ENCODE measurements at places on chromosomes 4 and X.

GRCh38 chrX:106726485-106727437, at the start of gene RNF128:
Gene RNF128, plus strand, starts transcription at chrX:106726701. Its CDS starts 213 bp downstream, at chrX:106726914.
- no peak for DNase-seq

- DNase-seq, result no peak
These were observed 58.5 kb upstream of the CLCN4 start for GRCh38 chrX:10098270-10098713.

- no peak for DNase-seq
These were observed 31.5 kb upstream of the NAA11 start for GRCh38 chr4:79357365-79357764.

DNA sequence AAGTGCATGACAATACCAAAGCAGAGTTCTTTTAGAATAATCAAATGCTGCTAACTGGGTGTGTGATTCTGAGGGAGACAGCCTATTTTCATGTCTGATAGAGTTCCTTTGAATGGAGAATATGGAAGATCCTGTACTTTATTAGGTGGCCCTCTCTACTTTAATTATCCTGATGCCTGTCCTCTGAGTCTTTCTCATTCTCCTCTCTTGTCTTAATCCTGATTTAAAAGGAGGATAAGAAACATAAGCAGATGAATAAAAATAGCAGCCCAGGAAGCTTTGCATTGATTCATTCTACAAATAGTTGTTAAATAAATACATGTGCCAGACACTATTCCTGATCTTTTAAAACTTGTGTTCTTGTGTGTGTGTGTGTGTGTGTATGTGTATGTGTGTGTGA, 387.3 kb downstream of the SPRY1 start:
- DNase-seq, result no peak

- DNase-seq, result no peak
These were observed 11.5 kb downstream of the ZFYVE28 start for GRCh38 chr4:2406920-2407319.

- DNase-seq, result no peak
These were observed 199.3 kb downstream of the BMPR1B start for GRCh38 chr4:94957030-94957429.

DNA sequence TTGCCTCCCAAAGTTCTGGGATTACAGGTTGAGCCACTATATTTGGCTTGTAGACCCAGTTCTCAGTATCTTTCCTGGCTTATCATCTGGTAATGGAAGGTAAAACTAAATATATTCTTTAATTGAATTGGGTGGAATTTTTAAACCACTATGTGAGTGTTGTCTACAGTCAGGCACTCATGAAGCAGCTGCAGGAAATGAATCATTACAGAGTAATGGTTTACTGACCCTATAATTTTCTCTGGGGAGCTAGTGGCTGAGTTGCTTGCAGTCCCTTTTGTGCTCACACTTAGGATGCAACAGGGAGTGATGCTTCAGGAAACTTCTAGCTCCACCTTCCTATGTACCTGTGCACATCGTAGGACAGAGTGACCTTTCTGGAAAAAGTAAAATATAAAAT, 4.1 kb upstream of the UGT2B7 start:
- DNase-seq, result no peak

DNA sequence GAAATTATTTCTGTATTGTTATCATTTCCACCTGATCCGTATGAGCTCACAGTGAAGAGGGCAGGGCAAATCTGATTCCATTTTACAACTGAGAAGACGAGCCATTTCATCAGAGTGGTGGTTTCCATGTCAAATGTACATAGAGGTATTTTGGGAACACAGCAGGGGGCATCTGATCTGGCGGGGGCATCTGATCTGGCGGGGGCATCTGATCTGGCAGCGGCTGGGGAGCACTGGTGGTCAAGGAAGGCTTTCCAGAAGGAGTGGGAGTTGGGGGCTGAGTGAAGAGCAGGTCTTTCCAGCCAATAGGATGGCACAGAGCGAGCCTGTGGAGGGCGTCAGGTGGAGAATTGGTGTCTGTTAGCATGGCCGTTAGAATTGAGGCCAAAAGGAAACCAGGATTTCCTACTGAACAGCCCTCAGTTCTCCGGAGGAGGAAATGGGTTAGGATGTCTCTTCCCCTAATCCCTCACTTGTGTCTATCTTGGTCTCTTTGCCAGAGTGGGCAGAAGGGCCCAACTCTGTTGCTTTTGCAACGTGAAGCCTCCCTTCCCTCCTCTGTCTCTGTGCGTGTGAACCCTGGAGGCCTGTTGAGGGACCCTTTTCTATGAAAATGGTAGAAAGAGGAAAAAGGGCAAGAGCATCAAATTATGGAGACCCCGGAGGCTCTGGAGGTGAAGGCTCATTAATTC, 41.3 kb downstream of the RHOH start:
- no peak for DNase-seq

DNA sequence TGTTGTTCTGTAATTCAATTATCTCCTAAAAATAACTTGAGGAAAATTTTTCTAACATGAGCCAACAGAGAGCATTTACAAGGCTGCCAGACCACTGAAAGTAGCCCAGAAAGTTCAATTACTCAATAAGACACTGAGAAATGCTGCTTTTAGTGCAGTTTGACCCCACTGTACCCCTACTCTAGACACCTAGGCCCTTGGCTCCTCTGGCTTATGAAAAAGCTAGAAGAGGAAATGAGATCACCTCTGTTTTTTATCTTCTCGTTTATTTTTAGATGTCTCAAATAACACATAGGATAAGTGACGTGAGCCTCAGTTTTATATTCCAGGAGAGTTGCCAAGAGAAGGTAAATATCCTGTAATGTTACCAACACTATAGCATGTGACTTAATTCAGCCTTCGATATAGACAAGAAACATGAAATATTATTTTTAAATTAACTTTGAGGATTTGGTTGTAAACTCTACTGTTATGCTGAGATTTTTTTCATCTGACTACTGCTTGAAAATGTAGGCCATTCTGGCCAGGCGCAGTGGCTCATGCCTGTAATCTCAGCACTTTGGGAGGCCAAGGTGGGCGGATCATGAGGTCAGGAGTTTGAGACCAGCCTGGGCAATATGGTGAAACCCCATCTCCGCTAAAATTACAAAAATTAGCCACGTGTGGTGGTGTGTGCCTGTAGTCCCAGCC, 24.4 kb downstream of the TNIP3 start:
- no peak for DNase-seq

- DNase-seq, result no peak
These were observed 98.3 kb upstream of the NWD2 start for GRCh38 chr4:37146260-37146659.

- DNase-seq, result no peak
These were observed 59.3 kb downstream of the WDFY3 start for GRCh38 chr4:84907145-84907544.

DNA sequence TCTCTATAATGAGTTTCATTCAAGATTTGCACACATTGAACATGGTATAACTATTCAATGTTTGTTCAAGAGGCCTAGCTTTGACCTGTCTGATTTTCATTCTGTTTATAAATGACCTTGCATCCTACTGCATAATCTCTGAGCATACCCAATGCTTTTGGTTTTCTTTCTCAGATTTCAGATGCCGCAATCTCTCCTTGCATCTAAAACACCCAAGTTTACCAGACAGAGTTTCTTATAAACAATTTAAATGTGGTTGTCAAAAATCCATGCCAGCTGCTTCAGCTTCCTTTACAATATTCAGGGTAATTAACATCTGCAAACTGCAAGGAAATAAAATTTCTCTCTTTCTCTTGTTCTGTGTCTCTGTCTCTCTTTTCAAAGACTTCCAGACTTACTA, 123.0 kb upstream of the PCDH18 start:
- DNase-seq, result no peak

DNA sequence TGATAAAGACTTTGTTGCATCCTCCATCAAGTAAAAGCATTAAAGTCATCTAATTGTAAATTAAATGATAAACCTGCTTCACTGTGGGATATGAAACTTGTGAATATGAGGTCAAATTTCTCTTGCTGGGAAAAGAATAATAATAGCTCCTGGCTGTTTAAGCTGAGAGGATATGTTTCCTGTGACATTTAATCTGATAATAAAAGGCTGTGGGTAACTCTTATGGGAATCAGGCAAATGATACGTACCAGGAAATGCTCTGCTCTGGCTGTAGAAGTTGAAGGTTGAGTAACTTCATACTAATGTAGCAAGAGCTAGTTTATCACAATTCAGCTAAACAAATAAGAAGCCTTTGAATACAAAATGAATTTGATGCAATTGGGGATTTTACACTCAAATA, 574.6 kb downstream of the RAPGEF2 start:
- no peak for DNase-seq

- no peak for DNase-seq
These were observed 775 bp upstream of the YIPF6 start for GRCh38 chrX:68498044-68498507.

DNA sequence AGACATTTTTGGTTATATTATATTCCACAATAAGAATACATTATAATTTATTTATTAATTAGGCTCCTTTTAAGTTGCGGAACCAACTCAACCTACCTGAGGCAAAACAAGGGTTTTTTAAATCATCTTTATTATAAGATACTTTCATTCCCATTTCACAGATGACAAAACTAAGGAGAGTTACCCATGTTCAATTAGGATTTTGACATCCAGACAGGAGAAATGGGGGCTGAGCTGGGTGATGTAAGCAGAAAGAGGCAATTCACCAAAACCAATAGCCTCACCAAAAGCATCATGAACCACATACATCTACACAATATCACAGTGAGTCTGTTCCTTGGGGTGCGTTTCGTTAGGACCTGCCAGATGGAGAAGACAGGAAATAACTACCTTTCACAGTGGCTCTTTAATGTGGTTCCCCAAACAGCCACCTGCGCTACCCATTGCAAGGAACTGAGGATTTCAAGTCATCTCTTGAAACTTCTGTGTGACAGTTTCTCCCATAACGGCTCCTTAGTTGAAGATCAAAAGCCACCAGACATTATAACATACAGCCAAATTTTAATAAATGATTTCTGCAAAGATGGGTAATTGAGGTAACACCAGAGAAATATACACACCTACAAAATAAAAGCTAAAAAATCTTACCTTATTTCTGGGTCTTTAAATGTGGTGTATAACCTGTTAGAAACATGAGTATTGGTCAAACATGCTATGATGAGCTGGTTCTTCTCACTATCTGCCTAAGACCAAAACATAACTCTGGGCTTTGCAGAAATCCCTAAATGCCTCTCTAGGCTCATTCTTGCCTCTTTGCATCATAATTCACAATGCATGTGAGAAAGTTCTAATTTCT, 190.6 kb upstream of the LEF1 start:
- DNase-seq, result no peak

GRCh38 chr4:86946868-86947500, 12.2 kb downstream of the AFF1 start:
- DNase-seq, result no peak

DNA sequence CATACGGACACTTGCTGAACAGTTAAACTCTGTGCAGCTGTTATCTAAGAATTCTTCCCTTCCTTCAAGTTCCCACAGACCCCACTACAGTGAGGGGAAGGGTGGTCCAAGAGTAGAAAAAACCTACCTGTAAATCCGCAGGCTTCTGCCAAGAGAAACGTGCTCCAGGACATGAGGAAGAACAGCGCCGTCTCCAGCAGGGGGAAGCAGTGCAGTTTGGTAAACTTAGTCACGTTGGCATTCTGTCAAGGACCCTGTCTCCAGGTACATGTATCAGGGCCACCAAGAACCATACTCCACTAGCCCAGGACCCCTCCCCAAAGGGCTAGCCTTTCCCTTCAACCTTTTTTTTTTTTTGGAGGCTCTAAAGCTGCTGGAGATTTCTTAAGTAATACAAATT, 79.9 kb downstream of the CHST7 start:
- DNase-seq, result no peak

- DNase-seq, result no peak
These were observed 41.4 kb upstream of the MAB21L2 start for GRCh38 chr4:150540536-150540935.

DNA sequence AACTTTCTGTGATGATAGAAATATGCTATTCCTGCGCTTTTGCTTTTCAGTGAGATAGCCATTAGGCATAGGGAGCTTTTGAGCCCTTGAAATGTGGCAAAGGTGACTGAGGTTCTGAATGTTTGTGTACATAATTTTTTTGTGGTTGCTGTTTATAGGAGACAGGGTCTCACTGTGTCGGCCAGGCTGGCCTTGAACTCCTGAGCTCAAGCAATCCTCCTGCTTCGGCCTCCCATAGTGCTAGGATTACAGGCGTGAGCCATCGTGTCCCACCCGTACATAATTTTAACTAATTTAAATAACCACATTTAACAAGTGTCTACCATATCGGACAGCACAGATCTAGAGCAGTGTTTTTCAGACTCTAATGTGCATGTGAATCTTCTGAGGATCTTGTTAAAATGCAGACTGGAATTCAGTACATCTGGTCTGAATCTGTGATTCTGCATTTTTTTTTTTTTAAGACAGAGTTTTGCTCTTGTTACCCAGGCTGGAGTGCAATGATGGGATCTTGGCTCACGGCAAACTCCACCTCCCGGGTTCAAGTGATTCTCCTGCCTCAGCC, 45.3 kb downstream of the CASP6 start:
- no peak for DNase-seq

GRCh38 chrX:72021975-72022374, 109.7 kb downstream of the RTL5 start:
- DNase-seq, result no peak

- no peak for DNase-seq
These were observed 180.5 kb downstream of the KLHL13 start for GRCh38 chrX:117936118-117936517.

GRCh38 chr4:98314791-98315565, 53.8 kb downstream of the RAP1GDS1 start:
- DNase-seq, result no peak

- DNase-seq, result no peak
These were observed 163.7 kb upstream of the SPANXC start for GRCh38 chrX:141405853-141406492.

GRCh38 chrX:120751683-120752082, 121.8 kb upstream of the C1GALT1C1 start:
- no peak for DNase-seq

DNA sequence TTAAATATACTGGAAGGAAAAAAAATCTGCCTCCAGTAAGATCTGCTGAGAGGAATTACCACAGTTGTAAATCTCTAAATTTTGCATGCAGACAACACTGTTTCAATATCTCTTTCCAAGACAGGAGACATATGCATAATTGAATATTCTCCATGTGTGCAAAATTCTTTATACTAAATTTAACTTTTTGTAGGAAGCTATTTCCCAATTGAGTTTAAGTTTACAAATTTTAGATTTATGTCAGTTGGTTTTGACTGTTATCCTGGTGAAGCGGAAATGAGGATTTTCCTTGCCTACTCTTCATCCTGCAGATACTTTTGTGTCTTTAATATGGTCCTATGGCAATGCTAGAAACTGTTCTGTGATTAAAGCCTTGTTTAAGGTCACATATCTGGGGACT, 1352.9 kb downstream of the FSTL5 start:
- DNase-seq, result no peak
